Mesothelial cell of epicardium (in vitro differentiated cells): ENCODE measurements at places on chromosomes 5 and 9.
A peak's percentile ranks its signal among the peaks of the same experiment; 100 is the strongest.

DNA sequence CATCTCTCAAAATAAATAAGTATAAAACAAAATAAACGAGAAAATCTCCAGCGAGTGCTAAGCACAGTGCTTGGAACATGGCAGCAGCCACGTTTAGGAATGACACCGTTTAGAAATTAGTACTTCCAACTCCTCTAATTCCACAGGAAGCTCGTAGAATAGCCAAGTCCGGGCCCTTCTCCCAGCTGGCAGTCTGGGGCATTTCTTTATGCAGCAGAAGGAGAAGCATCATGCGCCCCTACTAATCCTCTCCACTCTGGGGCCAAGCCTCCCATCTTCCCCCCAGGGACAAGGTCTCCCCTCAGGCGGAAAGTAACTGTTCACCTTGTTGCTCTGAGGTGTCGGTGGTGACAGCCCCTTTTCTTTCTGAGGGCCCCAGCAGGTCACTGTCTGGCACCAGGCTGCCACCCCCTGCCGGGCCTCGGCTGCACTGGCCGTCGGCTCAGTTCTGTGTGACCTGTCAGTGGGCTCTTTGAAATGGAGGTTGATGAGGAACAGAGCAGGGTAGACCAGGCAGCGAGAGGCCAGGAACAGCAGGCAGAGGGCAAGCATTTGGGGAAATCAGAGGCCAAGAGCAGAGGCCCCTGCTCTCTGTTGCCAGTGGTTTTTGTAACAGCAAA lies 113.5 kb upstream of the WWC1 start:
- no peak for DNase-seq

GRCh38 chr5:145681686-145682085 lies 153.5 kb downstream of the PRELID2 start:
- DNase-seq, result no peak

DNA sequence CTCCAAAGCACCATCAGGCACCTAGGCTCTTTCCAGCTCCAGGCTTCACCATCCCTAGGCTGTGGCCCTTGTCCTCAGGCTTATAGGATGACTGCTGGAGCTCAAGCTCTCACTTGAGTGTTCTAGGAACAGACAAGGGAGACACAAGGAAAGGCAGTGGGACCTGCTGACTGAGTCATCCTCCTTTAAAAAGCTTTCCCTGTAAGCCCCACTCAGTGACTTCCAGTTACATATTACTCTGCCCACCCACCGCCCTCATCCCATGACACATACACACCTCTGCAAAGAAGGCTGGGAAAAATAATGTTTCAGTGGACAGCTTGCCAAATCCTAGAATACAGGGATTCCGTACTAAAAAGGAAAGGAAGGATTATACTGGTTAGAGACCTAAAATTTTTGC lies 154.2 kb upstream of the ZNF366 start:
- no peak for DNase-seq

DNA sequence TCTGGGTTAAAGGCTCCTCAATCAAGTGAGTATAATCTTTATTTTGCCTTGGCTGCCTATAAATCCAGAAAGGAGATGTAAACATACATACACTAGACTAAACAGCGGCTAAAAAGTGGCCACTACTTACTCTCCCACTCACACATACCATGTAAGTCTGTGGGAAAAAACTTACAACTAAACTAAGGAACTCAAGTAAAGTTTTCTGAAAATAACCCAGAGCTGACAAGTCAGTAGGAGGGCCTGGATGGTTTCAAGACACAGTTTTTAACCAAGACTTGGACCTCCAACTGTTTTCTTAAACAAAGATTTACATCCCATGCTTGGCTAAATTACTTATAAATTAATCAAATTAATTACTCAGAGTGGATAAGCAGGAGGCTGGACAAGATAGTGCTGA lies 64.5 kb downstream of the CEP120 start:
- no peak for DNase-seq

- no peak for DNase-seq
Observed at GRCh38 chr5:6378766-6379103, 388 bp upstream of the MED10 start.

GRCh38 chr5:127313847-127314473 lies 23.4 kb downstream of the MEGF10 start:
- no peak for DNase-seq

GRCh38 chr5:170010595-170010994 lies 30.3 kb upstream of the INSYN2B start:
- DNase-seq, result no peak

GRCh38 chr9:137247135-137247915 lies 3.8 kb upstream of the STPG3 start:
- no peak for DNase-seq

DNA sequence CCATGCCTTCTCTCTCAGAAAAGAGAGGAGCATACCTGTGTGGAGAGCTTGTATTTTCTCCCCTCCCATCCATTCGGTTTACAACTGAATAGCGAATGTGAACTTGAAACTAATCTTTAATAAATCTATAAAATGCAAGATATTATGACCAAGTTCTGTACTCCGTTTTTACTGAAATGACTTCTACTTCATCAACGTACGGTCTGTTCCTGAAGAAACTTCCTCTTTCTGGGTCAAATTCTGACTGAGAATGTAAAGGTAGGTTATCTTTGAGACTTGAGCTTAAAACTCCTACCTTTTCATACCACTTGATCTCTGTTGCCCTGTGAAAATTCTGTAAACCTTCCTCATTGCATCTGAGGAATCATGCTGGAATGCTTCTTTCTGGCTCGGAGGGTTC lies 4.2 kb upstream of the CTNNAL1 start:
- no peak for DNase-seq

- no peak for DNase-seq
Observed at GRCh38 chr9:79551994-79552393, 19.8 kb upstream of the TLE4 start.

GRCh38 chr9:136483589-136484152 lies 831 bp upstream of the SEC16A start:
- DNase-seq, result peak; percentile 99

GRCh38 chr5:82861701-82862100 lies 215.5 kb downstream of the TMEM167A start:
- DNase-seq, result no peak

- no peak for DNase-seq
Observed at GRCh38 chr9:91180240-91180929, 181.3 kb downstream of the AUH start.

DNA sequence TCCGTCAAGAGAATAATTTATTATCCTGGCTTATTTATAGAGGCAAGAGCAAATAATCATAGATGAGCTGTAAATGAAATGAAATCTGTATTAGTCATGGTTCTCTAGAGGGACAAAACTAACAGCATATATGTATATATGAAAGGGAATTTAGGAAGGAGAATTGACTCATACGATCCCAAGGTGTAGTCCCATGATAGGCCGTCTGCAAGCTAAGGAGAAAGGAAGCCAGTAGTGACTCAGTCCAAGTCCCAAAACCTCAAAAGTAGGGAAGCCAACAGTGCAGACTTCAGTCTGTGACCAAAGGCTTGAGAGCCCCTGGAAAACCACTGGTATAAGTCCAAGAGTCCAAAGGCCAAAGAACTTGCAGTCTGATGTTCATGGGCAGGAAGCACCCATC lies 515.9 kb upstream of the CYLC2 start:
- no peak for DNase-seq

DNA sequence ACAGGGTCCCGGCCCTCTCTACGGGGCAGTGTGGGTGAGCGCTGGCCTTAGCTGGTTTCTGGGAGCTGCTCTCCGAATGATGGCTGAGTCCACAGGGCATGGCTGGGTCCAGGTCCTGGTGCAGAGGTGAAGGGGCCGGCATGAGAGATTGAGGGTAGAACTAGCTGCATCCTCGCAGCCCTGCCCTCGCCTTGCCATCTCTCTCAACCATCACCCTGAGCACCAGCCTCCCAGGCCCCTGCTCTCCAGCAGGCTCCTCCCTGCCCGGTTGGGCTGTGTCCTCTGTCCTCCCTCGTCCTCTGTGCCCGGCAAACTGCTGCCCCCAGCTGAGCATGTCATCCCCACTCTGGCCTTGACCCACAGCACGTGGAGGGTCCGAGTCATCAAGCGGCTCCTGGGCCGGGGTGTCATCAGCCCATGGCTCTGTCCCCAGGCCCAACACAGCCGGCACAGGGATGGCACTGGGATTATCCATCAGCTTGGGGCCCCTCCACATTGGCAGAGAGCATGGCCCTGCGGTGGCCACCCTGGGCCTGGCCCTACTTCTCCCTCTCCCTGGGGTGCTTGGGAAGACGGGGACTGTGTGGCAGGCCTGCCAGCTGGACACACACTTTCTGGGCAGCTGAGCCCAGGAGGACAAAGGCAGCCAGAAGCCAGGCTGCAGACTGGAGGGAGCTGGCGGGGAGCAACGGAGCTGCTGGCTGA lies 8.4 kb downstream of the FLT4 start:
- DNase-seq, result no peak

DNA sequence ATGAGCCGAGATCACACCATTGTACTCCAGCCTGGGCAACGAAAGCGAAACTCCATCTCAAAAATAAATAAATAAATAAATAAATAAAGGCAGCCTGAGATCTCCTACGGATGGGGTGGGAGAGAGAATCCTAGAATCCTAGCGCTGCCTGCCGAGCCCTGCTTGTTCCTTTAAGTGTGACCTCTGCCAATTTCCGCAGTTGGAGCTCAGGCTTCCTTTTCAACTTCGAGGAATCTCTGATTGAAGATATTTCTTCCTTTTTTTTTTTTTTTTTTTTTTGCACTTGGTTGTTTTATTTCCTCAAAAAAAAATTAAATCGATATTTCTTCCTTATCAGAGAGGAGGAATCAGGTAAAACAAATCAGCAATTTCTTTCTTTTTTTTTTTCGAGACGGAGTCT lies 27.3 kb upstream of the MATR3 start:
- no peak for DNase-seq

GRCh38 chr5:151182976-151183375 lies 25.4 kb upstream of the ANXA6 start:
- no peak for DNase-seq

DNA sequence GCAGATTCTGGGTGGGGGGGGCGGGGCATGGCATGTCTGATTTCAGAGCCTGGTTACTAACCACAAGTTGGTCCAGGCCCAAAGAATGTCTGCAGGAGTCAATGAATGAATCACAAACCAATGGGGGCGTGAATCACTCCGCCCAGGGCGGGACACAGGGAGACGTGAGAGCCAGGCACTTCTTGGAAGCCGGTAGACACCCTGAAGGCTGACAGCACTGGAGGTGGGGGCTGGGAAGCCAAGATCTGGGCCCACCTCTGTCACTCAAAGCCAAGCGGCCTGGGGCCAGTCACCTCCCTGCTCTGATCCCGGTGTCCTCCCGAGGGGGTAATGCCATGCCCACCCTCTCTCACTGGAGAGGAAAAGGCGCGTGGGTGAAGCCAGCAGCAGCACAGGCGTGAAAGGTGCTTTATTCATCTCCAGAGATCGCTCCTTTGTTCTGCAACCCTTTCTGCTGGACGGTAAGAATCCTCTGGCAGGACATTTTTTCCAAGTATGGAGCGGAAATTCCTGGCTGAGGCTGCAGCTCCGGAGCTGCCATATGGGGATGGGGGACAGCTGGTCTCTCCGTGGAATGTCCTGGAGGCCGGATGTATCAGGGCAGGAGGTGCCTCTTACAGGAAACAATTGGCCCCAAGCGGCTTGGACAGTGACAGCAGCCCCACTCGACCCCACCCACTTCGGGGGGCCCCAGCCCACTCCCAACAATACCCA lies 85.0 kb downstream of the STK10 start:
- DNase-seq, result no peak

GRCh38 chr5:124741711-124742496 lies 4.5 kb downstream of the ZNF608 start:
- no peak for DNase-seq

DNA sequence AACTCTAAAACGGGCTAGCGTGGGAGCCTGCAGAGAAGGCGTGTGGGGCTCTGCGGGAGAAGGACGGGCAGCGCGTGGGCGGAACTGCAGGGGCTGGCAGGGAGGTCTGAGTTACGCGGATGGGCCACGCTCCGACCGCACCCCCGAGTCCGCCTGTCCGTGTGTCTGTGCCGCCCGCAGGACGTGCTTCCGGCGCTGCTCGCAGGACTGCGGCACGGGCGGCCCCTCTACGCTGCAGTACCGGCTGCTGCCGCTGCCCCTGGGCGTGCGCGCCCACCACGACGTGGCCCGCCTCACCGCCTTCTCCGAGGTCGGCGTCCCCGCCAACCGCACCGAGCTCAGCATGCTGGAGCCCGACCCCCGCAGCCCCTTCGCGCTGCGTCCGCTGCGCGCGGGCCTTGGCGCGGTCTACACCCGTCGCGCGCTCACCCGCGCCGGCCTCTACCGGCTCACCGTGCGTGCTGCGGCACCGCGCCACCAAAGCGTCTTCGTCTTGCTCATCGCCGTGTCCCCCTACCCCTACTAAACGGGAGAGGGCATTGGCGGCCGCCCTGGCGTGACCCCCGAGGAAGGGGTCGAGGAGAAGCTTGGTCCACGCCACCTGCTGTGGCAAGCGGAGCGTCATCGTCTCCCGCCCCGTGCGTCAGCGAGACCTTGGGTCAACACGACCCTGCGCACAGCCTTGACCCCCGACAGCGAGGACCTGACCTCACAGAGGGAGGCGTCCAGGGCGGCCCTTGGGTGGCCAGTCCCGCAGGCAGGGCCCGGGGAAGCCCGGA lies 11.4 kb upstream of the ASS1 start:
- peak; percentile 60 for DNase-seq

DNA sequence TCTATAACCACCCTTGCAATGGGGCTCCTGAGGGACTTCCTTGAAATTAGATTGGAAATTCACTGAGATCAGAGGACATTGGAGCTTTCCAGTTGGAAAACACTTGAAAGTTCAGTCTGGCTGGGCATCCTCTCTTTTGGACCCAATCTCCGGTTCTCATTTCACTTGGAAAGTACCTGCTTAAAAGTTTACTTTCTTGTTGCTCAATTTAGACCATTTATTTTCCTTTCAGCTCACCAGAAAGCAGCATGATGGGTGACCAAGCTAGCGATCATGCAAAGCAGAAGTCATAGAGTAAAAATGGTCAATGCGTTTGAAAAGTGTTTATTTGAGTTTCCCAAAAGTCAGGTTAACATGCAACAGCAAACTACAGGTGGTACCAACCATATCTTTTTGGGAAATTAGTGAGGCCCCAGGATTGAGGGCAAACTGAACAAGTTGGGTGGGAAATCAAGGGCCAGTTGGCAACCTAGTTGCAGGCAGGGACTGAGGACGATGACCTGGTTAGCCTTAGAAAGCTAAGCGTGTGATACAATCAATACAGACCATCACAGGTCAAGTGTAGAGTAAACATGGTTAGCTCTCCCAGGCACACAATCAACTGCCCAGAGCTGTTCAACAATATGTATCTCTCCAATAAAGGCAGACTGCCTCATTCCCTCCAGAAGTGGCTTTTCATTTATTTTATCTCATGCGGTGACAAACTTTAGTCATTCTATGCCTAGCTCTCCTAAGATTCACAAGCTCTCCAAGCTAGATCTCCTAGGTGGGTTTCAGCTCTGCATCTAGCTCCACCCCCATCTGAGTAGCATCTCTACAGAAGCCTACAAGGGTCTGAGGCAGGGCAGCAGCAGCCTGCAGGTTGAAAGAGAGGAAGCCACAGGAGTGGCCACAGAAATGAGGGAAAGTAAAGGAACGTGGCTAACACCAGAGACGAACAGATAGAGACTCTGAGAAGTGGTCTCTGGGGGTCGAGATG lies 136.9 kb downstream of the UGCG start:
- DNase-seq, result no peak

DNA sequence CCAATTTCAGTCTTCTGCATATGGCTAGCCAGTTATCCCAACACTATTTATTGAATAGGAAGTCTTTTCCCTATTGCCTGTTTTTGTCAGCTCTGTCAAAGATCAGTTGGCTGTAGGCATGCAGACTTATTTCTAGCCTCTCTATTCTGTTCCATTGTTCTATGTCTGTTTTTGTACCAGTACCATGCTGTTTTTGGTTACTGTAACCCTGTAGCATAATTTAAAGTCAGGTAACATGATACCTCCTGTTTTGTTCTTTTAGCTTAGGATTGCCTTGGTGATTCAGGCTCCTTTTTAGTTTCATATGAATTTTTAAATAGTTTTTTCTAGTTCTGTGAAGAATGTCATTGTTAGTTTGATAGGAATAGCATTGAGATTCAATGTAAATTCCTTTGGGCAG lies 104.9 kb upstream of the SLCO6A1 start:
- no peak for DNase-seq
